ENCODE measurements at places on chromosomes 2 and 18.
A peak's percentile ranks its signal among the peaks of the same experiment; 100 is the strongest.

DNA sequence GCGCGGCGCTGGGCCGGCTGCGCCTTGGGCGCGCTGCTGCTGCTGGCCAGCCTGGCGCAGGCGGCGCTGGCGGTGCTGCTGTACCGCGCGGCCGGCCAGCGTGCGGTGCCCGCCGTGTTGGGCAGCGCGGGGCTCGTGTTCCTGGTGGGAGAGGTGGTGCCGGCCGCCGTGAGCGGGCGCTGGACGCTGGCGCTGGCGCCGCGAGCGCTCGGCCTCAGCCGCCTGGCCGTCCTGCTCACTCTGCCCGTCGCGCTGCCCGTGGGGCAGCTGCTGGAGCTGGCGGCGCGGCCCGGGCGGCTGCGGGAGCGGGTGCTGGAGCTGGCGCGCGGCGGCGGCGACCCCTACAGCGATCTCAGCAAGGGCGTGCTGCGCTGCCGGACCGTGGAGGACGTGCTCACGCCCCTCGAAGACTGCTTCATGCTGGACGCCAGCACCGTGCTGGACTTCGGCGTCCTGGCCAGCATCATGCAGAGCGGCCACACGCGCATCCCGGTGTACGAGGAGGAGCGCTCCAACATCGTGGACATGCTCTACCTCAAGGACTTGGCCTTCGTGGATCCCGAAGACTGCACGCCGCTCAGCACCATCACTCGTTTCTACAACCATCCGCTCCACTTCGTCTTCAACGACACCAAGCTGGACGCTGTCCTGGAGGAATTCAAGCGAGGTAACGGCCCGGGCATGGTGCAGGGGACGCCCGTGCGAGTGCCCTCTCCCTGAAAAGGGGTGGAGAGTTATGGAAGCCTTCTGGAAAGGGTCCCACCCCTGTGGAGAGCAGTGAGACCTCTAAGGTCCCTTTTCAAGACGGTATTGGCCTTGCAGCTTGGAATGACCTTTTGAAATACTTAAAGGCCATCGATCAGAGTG, 1.0 kb downstream of the CNNM3 start:
- peak; percentile 16 for DNase-seq

DNA sequence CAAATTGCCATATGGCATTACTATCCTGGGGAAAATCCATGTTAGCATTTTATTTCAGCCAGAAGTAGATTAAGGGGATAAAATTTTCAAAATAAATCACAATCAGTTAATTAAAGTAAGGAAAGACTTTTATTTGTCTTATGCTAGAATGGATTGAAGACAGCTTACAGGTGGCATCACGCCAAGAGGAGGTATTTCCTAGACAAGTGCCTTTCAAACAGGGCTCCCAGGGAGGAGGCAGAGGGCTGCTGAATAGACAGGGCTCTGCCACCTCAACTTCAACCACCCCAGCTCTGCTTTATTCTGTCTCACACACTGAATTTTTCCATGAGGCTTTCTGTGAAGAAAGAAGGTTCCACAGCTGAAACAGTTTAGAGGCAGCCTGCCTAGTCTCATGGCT, 12.2 kb downstream of the CCDC68 start:
- peak; percentile 22 for DNase-seq

DNA sequence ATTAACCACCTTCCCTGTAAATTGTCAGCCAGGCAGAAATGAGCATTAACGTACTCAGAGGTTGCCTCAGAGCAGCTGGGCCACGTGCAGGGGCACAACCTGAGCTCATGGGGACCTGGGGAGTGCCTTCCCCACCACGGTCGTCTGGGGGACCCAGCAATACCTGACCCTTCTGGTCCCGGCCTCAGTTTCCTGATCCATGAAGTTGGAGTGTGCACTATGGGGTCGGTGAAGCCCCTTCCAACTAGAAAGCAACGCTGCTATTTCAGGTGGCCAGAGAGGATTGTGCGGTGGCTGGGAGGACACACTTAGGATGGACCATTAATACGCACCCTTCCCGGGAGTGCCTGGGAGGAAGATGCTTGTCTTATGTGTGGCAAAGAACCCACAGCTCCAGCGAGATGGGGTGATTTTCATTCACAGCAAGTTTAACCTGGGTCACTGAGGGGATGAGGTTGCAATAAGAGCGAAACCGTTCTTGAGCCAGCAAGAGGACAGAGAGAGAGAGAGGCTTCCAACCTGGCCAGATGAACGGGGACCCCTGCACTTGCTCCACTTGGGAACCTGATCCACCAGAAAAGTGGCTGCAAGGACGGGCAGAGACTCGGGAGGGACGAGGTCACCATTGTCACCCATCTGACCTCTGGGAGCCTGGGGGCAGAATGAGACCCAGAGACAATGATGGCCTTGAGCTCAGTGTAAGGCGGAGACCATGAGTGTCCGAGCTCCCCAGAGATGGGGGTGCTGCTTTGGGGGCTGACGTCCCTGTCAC, 36.2 kb downstream of the NGEF start:
- no peak for DNase-seq

DNA sequence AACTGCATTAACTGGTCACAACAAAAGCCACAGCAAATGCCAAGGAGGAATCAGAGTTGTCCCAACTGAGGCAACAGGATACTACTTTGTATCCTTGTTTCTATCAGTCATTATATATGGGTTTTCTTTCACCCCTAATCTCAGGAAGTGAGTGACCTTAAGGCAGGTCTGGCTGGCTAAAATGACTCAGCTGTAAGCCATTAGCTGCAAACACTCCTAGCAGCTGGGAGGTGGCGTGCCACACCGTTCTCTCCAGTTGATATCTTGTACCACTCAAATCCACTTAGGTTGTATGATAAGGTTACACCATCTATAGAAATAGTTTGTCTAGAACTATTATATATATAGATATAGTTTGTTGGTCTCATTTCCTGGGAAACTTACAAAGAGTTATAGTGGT, 171.1 kb upstream of the MC4R start:
- DNase-seq: no peak

- DNase-seq: no peak
These were observed 1.4 kb downstream of the GPR35 start for GRCh38 chr2:240626531-240627300.

DNA sequence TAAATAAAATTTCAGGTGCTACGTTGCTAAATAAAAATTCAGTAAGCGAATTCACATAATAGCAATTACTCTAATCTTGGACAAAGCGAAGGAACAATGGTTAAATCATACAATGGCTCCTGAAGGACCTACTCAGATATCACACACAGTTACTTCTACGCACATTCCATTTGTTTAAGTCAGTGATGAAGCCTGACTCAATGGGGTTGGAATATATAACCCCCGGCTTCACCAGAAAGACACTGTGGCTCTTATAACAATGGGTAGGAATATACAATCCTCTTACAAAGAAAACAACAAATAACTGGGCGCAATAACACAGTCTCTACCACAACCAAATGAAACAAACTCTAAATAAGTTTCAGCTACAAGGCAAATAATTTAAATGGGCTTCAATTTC, 349.5 kb downstream of the IRS1 start:
- peak; percentile 59 for DNase-seq

DNA sequence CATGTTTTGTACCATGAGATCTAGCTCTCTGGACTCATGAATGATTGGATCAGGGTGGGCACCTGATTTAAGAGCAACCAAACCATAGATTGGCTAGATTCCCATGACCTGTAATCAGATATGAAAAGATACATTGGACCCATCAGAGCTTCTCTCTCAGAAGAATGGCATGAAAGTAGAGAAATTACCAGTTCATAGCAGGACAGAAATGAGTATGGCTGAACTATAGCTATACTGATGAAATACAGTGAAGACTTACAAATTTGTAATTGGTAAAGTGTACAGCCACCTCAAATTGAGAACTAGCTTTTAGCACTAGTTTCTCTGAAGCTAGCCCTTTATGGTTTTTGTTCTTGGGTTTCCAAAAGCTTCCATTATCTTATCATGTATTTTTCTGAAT, 19.0 kb upstream of the EML4 start:
- DNase-seq: no peak

GRCh38 chr2:143132355-143132754, 3.1 kb downstream of the ARHGAP15 start:
- DNase-seq: no peak

- no peak for DNase-seq
These were observed 22.5 kb downstream of the PASK start for GRCh38 chr2:241126771-241127202.

DNA sequence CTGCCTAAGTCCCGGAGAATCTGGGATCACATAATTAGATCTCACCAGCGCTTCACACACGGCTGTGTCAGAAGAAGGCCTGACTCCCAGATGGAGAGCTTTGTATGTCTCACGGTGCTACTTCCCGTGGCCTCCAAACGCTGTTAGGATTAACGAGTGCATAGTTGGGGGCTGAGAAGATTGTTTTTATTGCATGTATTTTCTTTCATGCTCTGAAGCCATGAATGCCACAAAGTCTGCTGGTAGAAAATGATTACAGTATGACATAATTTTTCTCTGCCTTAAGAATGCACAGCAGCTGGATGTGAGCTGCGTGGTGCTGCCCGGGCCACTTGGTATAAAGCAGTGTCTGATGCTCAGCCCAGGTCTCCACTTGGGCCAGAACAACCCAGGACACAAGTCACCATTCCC, 166.5 kb downstream of the SEPTIN10 start:
- peak; percentile 71 for DNase-seq

- no peak for DNase-seq
These were observed 156.4 kb downstream of the SEPTIN10 start for GRCh38 chr2:109457366-109457765.

DNA sequence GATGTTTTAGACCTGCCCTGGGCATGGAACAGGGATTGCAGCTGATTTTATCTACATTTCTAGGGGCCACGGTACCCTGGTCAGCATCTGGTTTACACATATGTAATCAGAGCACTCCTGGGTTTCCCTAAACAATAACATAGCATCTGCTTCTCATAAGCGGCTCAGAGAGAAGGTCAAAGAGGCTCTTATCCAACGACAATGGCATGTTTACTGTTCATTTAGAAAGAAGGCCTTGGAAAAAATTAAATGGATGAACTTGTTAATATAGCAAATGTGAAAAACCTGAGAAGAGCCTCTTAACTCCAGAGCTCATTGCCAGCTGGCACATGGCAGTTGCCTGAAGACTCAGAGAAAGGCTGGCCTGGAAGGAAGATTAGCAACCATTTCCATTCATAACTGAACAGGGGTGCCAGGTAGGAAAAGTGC, 202.8 kb upstream of the THUMPD2 start:
- no peak for DNase-seq

GRCh38 chr18:61435064-61435652, 101.9 kb downstream of the CDH20 start:
- DNase-seq: peak; percentile 4

DNA sequence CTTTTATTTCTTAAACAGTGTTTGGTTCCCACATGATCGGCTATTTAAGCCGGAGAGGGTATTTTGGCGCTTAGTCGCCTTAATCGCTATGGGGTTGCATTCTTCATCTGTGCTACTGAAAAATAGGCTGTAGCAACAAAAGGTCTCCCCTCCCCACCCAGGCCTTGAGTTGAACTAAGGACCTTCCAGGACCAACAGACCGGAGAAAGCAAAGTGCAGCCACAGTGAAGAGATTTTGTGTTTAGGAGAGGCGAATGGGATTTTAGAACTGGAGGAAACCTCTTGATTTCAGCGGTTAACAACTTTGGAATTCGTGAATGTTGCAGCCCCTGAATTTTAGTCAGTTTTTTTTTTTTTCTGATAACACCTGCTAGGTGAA, 1.4 kb downstream of the ITGA6 start:
- no peak for DNase-seq

DNA sequence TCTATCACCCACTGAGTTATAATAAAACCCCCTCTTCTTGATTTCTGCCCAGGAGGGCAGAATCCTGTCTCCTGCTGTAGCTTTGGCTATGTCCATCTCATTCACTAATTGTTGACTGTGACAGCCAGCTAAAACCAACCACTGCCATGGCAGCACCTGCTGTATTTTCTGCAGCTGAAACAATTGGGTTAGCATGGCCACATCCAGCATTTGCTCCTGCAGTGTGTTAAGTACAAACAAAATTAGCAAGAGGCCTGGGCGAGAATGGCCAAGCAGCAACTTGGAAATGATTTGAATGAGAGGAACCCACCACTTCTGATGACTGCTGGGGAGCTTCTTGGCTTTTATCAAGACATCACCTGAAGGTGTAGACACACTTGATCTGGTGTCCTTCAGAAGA, 89.4 kb upstream of the LRRTM1 start:
- DNase-seq: no peak

GRCh38 chr2:18551169-18551568, 9.3 kb downstream of the RDH14 start:
- no peak for DNase-seq

DNA sequence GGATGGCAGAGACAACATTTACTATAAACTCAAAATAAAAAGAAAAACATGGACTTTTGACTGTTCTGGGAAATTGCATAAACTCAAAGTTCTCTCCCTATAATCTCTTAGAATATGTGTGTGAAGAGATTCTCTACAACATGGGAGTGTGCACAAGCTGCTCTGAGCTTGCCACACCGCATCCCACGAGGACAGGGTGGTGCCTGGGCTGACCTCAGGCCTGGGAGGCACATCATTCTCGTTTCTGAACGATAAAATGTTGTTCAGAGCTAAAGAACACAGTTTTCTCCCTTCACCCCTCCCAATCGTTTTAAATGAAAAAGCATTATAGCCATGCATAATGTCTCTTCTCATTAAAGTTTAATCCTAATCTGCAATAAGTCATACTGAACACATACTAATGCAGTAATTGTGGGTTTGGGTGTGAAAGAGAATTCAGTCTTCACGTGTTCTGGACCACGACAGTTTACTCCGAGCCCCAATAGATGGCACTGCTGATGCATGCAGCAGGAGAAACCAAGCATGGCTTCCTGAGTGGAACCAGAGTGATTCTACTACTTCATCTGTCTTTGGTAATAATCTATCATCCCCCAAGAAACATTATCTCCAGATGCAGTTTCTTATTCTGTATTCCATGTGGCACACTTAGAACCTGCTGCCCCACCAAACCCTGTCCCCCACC, 46.9 kb upstream of the LAMA1 start:
- no peak for DNase-seq

- no peak for DNase-seq
These were observed 747.1 kb upstream of the FSHR start for GRCh38 chr2:49901202-49902065.

- DNase-seq: no peak
These were observed 958 bp upstream of the ALLC start for GRCh38 chr2:3656762-3657721.

DNA sequence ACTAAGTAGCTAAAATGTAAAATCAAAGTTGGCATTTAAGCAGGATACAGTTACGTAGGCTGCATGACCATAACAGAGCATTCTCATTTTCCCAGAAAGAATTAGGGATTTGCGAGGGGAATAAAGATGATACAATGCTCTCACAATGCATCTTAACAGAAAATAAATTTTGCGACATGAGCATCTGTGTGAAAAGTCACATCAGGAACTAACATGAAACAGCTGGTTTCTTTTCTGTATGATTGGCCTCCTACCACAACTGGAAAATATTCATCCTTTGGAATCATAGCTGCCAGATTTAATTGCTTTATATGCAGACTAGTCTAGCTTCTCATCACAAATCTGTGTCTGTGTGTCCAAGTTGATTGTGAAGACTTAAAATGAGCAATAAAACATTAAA, 66.0 kb downstream of the KCTD18 start:
- DNase-seq: no peak

- DNase-seq: no peak
These were observed 349.4 kb upstream of the POU3F3 start for GRCh38 chr2:104504331-104505073.
